ENCODE measurements at places on chromosomes 1 and 21.

DNA sequence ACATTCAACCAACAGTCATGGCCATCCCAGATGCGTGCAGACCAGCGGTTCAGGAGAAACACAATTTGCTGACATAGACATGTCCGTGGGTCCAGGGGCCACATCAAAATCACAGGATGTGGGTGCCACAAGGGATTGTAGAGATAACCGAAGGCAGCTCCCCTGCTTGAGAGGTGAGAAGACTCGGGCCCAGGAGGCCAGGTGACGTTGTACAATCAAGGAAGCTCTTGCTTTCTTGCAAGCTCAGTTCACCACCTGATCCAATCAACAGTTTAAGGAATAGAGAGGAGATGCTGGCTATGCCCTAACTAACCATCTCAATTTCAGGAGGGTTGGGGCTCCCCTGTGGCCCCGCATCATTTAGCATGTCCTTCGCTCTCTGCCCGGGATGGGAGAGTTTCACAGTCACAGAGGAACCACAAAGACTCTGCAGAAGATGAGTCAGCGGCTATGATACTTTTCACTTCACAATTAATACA lies 19.5 kb downstream of the UBASH3A start:
- DNase-seq = no peak

- DNase-seq = peak; percentile 84
Observed at GRCh38 chr21:20592463-20592862, 405.7 kb upstream of the NCAM2 start.

- peak; percentile 42 for DNase-seq
Observed at GRCh38 chr1:25799935-25800702, at the start of gene SELENON. Gene SELENON (plus strand): TSS chr1:25800193. CDS start chr1:25800231, 38 bp downstream.

DNA sequence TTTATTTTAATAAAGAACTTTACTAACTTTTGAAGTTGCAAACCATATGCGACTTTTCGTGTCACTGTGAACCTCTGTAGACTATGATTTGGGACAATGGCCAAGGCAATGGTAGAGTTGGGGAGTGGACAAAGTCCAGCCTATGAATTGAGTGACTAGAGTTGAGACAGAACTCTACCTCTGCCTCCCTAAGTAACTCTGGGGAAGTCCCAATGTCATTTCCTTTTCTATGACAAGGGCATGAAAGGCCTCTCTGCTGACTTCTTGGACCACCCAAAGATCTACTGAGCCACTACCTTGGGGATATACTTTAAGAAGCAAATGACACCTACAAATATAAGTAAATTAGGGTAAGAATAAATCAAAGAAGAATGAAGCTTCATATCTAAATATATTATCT lies 19.3 kb downstream of the BEND5 start:
- DNase-seq = no peak

- no peak for DNase-seq
Observed at GRCh38 chr1:182656842-182657397, 27.5 kb downstream of the RGS8 start.

DNA sequence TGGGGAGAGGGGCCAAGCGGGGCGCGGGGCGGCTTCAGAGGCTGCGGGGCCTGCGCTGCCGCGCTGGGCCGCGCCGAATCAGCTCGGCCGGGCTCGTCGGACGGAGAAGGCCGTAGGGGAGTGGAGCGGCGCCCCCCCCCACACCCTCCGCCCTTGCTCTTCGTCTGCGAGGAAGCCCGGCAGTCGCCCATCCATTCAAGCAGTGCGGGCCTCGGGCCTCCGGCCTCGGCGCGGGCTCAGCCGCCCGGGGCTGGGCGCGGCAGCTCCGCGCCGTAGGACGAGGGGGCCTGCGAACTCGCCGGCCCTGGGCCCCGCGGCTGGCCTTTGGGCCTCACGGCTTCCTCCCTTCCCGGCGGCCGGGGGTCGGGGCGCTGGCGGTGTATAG lies 564 bp downstream of the CTPS1 start:
- no peak for DNase-seq

DNA sequence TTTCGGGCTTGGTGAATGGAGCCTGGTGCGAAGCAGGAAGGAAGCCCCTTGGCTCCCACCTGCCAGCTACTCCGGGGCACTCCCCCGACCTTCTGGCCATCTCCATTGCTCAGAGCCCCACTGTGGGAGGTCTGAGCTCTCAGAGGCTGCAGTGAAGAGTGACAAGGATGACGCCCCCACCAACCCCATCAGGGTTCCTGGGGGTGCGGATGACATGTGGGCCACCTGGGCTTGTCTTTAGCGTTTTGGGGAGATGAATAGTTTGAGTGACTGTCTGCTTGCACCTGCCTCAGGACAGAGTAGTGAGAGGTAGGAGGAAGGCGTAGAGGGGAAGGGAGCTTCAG lies 43.2 kb upstream of the LBR start:
- DNase-seq = no peak

DNA sequence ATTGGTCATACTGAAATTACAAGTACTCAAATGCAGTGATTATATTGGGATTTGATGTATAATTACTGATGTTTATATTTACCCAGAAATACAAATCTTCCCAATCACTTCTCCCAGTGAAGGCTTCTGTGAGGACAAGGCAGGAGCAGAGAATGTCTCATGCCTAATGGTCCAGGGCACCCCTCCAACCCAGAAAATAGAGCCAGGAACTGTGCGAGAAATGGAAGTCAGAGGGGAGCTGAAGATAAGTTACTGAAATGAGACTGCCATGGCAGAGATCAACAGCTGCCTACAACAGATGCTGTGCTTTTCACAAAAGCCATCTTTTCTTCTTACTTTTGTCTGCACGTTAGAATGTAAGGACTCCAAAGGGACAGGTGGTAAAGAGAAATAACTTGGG lies 171.2 kb downstream of the TTLL7 start:
- no peak for DNase-seq

DNA sequence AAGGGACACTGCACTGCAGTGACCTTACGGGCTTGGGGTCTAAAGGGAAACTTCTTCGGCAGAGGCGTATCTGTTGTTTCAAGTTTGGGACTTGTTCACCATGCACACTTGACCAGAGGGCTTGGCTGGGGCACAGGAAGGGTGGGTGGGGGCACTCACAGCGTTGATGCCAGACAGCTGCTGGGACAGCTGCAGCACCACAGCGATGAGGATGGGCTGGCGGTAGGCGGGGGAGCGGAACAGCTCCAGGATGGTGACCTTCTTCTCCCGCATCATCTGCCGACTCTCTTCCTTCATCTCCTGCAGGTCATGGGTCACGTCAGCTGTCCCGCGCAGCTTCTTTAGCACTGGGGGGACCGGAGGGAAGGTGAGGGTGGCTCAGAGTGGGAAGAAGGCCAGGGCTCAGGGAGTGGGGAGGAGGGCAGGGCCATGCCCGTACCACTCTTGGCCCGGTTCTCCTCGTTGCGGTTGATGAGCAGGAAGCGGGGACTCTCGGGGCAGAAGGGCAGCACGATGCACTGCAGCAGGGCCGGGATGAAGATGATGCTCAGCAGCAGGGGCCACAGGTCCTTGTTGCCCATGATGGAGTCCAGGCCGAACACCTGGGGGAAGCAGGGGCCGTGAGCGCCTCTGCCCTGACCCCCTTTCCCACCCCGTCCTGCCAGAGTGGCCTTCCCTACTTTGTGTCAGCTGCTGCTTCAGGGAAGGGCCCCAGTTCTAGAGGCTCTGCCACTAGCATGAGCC lies 29.1 kb downstream of the SLC2A1 start:
- no peak for DNase-seq

- DNase-seq = no peak
Observed at GRCh38 chr1:232859216-232859615, 54.0 kb downstream of the MAP10 start.

- no peak for DNase-seq
Observed at GRCh38 chr1:84379917-84380180, 18.4 kb upstream of the DNASE2B start.

- no peak for DNase-seq
Observed at GRCh38 chr1:2050793-2051682, 827 bp downstream of the PRKCZ start.

GRCh38 chr1:94989911-94990473 lies 63.1 kb upstream of the CNN3 start:
- no peak for DNase-seq

DNA sequence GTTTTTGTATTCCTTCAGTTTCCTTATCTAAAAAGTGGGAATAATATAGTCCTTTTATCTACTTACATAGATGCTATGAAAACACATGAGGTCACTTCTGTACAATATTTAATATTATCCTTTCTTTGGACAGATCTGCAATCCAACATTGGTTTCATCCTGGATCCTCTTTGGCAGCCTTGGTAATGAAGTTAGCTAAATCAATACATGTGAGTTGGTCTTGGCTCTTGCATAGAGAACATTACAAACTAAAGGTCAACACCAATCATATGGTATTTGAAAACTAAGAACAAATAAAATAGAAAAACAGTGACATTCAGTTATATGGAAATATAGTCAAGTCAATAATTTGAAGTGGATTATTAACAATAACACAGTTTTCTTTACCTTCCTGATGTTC lies 3.2 kb upstream of the EDEM3 start:
- DNase-seq = no peak
